ENCODE measurements at places on chromosomes 12 and 14.

- no peak for DNase-seq
These were observed 122.1 kb upstream of the NPAS3 start for GRCh38 chr14:32816588-32816987.

DNA sequence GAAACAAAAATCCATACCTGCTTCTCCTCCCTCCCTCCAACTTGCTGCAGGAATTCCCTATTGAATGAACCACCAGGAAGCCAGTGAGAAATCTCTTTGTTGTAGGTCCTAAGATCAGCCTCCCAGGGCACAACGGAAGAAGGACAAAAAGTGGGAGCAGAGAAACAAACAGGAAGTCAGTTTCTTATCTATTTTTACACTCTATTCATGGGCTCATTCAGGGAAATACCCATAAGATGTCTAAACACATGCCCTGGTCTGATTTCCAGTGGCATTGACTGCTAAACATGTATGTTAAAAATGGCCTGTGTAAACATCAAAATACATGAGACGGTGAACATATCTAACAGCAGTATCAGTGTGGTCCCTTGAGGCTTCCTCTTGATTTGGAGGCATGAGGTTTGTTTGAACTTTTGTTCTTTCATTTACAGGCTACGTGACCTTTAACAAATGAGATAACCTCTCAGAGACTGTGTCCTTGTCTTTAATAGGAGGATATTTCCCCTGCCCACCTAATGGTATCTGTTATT, 18.8 kb downstream of the GPR65 start:
- DNase-seq: no peak

GRCh38 chr14:88616697-88617096, 53.9 kb downstream of the ZC3H14 start:
- no peak for DNase-seq

GRCh38 chr14:75406856-75407255, 21.0 kb upstream of the JDP2 start:
- DNase-seq: no peak

DNA sequence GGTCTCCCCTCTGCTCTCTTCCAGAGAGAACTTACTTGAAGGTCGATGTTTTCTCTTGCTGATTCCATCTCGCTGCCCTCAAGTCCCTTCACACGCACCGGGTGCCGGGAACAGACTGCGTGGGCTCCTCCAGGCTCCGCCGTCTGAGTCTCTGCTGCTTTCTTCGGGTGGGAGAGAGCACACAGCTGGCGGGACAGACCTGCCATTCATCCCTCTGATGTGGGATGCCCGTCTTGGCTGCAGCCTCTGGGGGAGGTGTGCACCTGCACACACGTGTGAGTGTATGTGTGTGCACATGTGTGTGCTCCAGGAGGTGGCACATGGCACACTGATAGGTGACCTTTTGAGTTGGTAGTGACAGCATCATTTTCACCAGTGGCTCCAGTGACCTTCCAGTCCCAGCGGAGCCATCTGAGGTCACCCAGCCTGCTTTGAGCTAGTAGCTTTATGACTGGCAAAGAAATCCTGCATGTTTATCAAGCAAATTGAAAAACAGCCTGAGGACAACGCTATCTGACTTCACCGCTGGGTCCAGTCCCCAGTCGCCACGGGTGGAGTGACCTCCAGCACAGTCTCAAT, at the start of gene NINJ2:
Gene NINJ2, minus strand, starts transcription at position 153 of the 579 bp plus-strand sequence. Its CDS starts 85 bp downstream, at position 68.
- no peak for DNase-seq

GRCh38 chr14:68957775-68958174, 21.3 kb downstream of the ACTN1 start:
- no peak for DNase-seq
